ENCODE measurements at places on chromosomes 16 and 17.

- no peak for DNase-seq
Observed at GRCh38 chr17:3647769-3648555, 11.4 kb downstream of the CTNS start.

- no peak for DNase-seq
Observed at GRCh38 chr16:78485188-78485916, 385.9 kb downstream of the WWOX start.

DNA sequence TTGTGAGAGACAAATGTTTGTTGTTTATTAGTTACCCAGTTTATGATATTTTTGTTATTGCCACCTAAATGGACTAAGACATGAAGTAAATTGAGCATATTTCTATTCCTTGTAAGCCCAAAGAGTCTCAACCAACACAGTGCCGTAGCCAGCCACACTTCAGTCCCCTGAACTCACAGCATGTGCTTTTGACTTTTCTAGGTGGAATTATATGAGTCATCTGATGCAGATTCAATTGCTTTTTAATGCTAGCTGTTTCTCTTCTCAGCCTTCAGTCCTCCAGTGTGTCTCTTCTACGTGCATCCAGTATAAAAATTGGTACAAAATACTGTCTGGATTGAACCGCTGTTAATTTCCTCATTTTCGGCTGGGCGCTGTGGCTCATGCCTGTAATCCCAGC, 39.0 kb downstream of the IQCK start:
- no peak for DNase-seq

GRCh38 chr17:63966646-63967264, 6.0 kb downstream of the SCN4A start:
- no peak for DNase-seq

DNA sequence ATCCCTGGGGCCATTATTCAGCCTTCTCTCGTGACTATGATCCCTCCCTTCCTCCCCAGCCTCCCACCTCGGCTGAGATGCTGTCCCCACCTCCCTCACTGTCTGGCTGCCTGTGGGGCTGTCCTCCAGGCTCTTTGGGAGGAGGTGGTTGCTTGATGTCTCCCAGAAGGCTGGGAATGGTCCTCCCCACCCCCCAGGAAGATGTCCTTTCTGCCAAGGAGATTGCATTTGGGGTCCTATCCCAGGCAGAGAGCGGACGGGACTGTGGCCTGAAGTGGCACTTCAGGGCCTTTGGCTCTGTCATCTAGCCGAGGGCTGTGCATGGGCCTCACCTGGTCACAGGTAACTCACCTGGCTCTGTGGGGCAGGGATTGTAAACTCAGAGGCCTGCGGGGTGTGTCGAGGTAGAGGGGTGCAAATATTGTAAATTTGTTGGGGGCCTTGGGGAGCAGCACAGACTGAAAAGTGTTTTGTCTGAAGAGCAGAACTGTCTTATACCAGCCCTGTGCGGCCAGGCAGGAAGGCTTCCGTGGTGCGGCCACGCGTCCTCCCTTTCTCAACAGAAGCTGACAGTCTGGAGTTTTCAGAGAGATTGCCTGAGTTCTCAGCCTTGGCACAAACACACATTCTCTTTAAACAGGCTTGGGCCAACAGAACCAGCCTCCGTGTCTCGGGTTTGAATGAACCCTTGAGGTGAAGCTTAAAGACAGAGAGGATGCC, 177.9 kb downstream of the SEC14L1 start:
- no peak for DNase-seq

DNA sequence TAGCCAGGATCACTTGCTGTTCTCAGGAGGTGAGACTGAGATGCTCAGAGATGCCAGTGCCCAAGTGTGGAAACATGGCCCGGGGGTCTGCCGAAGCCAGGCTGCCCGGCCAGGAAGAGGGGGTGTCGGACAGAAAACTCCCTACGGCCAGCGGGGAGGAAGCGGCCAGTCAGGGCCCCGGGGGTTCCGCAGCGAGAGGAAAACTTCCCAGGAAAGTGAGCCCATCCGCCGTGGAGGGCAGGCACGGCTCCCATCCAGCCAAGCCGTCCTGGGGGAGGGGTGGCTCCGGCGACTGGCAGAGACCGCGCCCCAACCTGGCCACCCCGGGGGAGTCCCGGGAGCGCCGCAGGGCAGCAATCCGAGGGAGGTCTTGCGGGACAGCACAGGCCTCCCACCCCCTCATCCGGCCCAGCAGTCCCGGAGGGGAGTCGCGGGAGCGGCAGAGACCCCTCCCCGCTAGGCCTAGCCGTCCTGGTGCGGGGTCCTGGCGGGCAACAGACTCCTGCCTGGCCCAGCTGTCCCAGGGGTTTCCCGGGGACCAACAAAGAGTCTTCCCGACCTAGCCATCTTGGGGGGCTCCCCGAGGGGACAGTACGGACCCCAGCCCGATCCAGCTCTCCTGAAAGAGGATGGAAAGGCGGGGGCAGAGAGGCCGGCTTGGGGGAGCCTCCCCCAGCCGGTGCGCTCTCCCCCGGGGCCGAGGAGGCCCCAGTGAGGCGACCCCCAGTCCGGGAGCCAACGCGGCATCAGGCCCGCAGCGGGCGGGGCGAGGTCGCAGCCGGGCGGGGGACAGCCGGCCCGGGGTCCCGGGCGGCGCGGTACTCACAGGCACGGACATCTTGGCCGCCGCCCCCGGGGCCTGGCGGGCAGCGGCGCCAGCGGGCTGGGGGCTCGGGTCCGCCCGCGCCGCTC, 13.8 kb upstream of the BCAR1 start:
- DNase-seq: no peak

GRCh38 chr16:50293994-50294855, 27.9 kb downstream of the ADCY7 start:
- DNase-seq: no peak

- no peak for DNase-seq
Observed at GRCh38 chr17:80050706-80051105, 14.3 kb downstream of the CCDC40 start.

DNA sequence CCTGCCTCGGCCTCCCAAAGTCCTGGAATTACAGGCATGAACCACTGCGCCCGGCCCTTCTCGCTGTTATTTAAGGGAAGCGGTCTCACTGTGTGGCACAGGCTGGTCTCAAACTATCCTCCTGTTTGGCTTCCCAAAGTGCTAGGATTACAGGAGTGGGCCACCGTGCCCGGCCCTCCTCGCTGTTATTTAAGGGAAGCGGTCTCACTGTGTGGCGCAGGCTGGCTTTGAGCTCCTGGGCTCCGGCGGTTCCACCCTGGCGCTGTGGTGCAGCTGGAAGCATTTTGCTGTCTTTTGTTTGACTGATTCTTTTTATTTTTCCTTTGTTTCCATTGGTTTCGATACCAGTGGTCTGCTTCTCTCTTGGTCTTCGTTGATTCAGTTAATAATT, 40.7 kb downstream of the FOXK2 start:
- no peak for DNase-seq

DNA sequence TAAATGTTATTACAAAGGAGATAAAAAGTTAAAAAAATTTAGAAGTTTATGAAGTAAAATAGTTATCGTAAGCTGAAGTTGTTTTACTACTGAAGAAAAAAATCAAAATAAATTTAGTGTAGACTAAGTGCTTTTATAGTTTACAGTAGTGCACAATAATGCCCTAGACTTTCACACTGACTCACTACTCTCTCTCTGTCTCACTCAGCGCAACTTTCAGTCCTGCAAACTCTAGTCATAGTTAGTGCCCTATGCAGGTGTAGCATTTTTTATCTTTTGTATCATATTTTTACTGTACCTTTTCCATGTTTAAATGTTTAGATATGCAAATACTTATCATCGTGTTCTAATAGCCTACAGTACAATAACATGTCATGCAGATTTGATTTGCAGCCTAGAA, 17.7 kb upstream of the TOM1L1 start:
- DNase-seq: no peak

- no peak for DNase-seq
Observed at GRCh38 chr17:19756546-19756945, 8.4 kb upstream of the ALDH3A1 start.

- no peak for DNase-seq
Observed at GRCh38 chr17:42702446-42702845, 20.1 kb downstream of the CNTNAP1 start.

- no peak for DNase-seq
Observed at GRCh38 chr16:82016964-82017363, 5.7 kb upstream of the SDR42E1 start.

- DNase-seq: no peak
Observed at GRCh38 chr17:77695386-77695785, 263.1 kb upstream of the TNRC6C start.

DNA sequence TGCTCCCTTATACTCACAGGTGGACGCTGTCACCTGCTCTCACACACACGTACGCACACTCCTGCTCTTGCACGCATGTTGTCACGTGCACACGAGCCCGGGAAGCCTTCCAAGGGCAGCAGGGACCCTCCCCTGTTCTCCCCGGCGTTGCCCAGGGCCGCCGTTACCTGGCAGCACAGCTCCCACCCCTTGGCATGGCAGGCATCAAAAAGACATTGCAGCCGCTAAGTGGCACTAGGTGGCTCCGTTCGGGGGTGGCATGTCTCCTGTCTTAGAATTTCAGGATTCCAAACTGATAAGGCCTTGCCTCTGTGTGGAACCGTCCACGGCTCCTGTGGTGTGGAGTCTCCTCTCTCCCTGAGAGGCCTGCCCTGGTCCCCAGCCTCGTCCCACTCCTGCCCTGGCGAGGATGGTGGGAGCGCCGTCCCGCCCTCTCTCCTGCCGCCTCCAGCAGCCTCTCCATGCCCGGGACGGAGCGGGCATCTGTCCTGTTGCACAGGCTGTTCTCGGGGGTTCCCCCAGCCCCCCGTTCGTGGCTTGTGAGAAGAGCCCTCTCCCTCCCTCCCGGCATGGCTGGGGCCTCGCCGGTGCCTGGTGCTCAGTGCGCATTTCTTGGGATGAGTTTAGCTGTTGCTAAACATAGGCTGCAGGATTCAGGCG, 126.7 kb upstream of the GSE1 start:
- no peak for DNase-seq

DNA sequence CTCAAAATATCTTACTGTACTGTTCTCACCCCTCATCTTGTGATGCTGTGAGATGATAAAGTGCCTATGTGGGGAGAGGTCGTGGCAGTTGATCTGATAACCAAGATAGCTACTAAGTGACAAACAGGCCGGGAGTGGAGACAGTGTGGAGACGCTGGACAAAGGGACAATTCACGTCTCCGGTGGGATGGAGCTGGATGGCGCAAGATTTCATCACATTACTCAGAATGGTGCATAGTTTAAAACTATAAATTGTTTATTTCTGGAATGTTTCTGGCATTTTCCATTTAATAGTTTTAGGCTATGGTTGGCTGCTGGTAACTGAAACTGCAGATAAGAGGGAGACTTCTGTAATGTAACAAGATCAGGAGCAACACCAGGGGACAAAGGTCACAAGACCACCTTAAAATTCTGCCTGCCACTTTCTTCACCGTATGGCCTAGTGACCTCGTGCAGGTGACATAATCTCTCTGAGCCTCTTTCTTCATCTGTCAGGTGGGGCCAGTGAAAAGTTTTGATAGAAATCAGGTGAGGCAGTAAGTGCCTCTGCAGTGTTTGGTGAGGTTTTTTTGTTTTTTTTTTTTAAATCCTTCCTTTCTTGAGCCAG, 54.4 kb upstream of the LGALS9 start:
- no peak for DNase-seq

- DNase-seq: no peak
Observed at GRCh38 chr17:19342611-19343255, 19.8 kb downstream of the B9D1 start.

DNA sequence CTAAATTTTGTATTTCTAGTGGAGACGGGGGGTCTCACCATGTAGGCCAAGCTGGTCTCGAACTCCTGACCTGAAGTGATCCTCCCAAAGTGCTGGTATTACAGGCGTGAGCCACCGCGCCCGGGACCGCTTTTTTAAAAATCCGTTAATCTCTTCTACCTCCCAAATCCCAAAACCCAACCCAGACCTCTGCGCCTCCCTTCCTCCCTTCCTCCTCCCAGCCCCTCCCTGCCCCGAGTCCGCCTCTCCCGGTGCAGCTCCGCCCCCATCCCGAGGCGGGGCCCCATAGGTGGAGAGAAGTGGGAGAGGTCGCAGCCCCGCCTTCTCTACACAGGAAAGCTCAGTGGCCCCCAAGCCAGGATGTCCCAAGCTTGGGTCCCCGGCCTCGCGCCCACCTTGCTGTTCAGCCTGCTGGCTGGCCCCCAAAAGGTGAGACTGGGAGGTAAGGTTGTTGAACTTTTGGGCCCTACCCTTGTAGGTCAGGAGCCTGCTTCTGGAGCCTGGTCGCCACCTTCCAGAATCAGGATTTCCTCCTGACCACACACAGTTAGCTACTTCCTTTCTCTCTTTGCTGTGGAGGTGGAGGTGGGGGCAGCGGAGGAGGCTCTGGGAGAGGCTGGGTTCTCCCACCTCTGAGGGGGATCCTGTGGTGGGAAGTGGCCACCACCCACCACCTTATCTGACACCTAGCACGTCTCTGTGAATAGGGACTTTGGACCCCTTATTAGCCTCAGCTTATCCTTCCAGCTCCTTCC, at the start of gene TMEM92:
Gene TMEM92, plus strand, starts transcription at position 325 of the 755 bp plus-strand sequence. Its CDS starts 36 bp downstream, at position 361.
- no peak for DNase-seq

- DNase-seq: no peak
Observed at GRCh38 chr16:83579436-83579835, 228.3 kb upstream of the HSBP1 start.

GRCh38 chr16:53232826-53233529, 178.2 kb downstream of the CHD9 start:
- DNase-seq: no peak

DNA sequence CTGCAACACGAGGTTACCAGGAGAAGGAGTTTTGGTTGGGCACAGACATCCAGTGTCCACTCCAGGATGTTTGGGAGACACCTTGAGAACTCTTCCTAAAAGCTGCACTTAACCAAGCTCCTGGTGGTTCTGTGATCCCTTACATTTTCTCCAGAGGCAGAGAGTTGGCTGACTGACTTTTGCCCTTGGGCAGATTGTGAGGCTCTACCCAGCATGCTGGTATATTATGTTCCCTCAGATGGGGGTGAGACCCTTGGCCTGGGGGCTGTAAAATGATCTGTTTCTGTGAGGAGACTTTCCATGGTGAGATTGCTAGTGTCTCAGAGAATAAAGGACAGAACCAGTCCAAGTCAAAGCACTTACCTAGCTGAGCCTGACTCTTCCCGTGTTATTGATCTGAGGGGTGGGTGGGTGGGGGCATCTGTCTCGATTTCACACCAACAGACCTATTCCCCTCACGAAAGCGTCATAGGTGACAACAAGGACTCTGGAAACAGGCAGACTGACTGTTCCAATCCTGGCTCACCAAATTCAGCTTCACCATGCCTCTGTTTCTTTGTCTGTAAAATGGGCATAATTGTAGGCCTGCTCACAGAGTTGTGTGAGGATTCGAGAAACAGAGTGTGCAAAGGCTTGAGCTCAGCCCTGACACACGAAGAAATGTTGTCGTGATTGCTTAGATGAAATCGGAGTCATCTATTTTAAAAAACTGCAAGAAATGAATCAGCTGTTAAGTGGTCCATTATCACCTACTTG, 12.2 kb downstream of the USB1 start:
- DNase-seq: no peak

All from activated naive CD4-positive, alpha-beta T cell (primary cell).